ENCODE measurements at places on chromosomes 3 and 15. TPM values are rescaled to one million over a fixed set of nuclear protein-coding genes. Genes with fewer than 3 reads are reported as not detected.

Gene FAM107A
- not detected for total RNA-seq

Gene PPM1M
- total RNA-seq = 14.5 TPM

Gene ZNF660
- 5.3 TPM for total RNA-seq

Gene NR2E3
- not detected for total RNA-seq

Gene CPNE9
- total RNA-seq = not detected

Gene PRSS50
- total RNA-seq = not detected

Gene ZCWPW2
- total RNA-seq = 1.8 TPM

Gene AHSG
- not detected for total RNA-seq

Gene DNAH12
- total RNA-seq = 0.29 TPM

Gene RBP2
- not detected for total RNA-seq

Gene CHSY1
- total RNA-seq = 60.9 TPM

Gene UROC1
- 0.15 TPM for total RNA-seq

GRCh38 chr15:57079446-57079845 lies 161.0 kb downstream of the TCF12 start:
- DNase-seq = no peak

DNA sequence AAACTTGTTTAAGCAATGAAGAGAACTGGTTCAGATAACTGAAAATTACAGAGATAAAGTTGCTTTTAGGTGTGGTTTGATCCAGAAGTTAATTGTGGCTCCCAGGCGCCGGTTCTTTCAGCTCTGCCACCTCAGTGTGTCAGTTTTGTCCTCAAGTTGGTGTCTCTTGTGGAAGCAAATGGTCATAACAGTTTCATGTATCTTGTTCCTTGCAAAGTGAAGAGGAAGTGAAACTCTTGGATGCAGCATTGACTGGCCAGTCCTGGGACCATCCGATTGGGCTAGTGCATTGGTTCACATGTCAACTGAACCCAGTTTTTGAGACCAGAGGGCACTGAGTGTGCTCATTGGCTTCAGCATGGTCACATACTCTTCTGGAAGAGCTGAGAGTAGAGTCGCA lies 181.4 kb upstream of the GRM7 start:
- no peak for DNase-seq

DNA sequence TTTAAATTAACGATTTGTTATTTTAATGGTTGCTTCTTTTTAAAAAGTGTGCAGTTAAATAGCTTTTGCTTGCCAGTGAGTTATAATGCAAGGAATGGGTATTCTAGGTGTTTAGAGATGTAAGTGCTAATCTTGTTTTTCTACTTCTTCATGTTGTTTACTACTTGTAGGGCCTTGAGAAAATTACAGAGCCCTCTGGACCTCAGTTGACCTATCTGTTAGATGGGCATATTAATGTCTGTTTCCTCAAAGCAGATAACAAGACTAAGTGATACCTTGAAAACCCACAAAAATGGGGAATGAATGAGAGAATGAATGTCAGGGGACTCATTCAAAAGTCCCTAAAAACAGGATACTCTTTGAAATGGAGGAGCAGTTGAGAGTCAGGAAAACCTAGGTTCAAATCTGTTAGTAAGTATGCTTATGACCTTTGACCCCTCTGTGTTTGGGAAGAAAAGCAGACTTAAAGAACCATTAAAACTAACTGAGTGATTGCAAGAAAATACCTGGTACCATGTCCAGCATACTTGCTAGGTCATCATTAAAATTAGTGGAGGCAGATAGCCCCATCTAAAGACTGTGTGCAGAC lies 419.5 kb downstream of the EDEM1 start:
- no peak for DNase-seq

DNA sequence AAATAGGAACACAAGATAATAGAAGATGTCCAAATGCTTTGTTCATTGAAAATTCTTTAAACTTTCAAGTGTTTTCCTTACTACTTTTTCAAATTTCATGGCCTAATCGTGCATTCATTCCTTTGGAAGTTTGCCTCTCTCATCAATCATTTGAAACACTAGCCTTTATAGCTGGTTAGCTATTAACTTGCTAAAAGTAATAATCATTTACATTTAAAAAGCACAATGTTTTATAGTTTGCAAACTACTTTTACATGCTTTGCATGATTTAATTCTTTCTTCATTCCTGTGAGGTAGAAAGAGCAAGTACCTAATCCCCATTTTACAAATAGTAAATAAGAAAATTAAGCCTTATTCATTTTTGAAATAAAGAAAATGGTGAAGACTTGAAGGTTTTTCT lies 137.4 kb upstream of the SLC7A14 start:
- DNase-seq = no peak

- DNase-seq = no peak
These were observed 60.0 kb upstream of the SYN2 start for GRCh38 chr3:11944052-11944673.

DNA sequence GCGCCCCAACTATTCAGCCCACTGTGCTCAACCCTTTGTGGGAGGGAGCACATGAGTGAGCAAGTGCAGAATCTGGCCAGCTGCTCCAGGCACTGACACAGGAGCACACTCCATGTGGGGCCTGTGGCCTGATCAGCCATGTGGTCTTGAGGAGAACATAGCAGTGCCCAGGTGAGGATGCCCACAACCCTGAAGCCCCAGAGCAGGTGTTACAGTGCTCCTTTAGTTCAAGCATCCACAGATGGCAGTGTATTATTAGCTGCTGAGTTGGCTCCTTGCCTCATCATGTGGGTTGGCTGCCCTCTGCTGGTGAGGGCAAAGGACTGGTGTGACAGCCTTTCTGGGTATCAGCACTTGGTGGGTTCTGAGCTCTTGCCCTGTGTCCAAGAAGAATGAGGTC lies 1588.2 kb downstream of the SI start:
- DNase-seq = no peak

- DNase-seq = no peak
These were observed 12.2 kb downstream of the CPB1 start for GRCh38 chr3:148839805-148840204.

DNA sequence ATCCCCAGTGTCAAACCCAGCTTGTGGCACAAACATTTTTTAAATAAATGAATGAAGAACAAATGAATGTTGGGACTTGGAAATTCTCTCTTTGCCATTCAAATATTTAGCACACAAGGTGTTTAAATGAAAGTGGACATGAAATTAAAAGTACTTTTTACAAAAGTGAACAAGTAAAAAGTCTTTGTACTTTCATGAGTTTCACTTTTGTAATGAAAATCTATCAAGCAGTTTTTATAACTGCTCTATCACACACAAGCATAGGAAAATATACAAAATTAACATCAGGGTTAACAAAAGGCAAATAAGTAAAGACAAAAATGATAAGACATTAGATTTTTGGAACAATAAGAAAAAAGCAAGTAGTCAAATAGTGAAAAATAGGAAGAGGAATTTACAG lies 83.9 kb upstream of the ARL6 start:
- no peak for DNase-seq

DNA sequence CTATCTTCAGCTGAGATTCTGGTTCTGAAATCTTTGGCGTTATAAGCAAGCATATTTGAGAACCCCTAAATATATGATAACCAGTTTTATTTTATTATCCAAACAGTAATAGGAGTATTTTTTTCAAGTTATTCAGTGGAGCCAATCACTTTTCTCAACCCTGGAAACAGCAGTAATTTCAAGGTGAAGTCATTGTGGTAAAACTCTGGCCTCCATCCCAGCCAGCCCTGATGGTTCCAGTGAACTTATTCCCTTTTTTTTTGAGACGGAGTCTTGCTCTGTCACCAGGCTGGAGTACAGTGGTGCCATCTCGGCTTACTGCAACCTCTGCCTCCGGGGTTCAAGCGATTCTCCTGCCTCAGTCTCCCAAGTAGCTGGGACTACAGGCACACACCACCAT lies 545.4 kb upstream of the IL12A start:
- no peak for DNase-seq

- DNase-seq = no peak
These were observed 4.4 kb downstream of the SCN5A start for GRCh38 chr3:38645076-38645475.

GRCh38 chr3:148930752-148931151 lies 60.6 kb upstream of the GYG1 start:
- DNase-seq = no peak

DNA sequence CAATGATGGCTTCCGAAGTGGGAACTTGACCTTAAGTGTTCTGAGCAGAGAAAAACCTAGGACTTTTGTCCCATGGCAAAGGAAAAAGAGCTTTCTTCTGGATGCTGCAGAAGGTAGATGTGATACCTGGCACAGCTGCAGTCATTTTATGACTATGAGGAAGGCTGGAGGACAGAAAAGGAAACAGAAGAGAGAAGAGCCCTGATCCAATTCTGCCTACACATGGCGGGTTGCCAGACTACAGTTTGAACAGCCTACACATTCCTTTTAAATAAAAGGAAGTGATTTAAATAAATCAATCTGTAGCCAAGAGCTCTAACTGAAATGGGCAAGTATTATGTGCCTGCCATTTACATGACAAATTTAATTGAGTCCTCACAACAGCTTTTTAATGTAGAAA lies 43.6 kb upstream of the CHRNB4 start:
- DNase-seq = no peak

DNA sequence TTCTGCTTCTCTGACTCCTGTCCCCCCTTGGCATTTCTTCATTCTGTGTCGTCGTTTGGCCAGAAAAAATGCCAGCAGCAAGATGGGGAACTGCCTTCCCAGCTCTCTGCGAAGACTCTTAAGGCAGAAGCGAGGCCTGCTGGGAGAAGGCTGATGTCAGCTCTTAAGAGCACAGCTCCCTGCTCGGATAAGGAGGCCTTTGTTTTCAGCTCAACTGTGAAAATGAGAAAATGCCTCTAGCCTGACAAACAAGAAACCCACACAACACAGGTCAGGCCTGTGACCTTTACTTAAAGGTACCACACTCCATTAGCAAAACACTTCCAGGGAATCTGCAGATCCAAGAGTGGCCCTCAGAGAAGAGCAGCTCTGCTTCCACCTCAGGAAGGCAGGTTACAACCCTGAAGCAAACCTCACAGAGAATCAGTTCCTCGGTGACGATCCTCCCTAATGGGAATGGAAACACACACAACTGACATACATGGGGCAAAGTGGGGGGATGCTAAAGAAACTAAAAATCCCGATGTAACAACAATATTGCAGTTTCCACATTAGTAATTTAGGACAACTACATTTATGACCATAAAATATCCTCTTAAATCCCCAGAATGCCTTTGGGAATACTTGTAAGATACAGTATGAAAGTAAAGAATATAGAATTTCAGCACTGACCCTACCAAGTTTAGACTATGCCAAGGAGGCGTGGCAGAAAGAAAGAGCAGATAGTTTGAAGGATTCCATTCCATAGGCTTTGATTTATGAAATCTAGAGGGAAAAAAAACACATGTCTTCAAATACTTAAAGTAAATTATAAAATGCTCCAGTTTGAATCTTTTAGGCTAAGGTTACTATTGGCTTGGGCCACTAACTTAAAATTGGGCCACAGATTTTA lies 52.1 kb downstream of the VGLL4 start:
- DNase-seq = no peak

GRCh38 chr3:159632851-159633250 lies 355.8 kb upstream of the IL12A start:
- DNase-seq = no peak

DNA sequence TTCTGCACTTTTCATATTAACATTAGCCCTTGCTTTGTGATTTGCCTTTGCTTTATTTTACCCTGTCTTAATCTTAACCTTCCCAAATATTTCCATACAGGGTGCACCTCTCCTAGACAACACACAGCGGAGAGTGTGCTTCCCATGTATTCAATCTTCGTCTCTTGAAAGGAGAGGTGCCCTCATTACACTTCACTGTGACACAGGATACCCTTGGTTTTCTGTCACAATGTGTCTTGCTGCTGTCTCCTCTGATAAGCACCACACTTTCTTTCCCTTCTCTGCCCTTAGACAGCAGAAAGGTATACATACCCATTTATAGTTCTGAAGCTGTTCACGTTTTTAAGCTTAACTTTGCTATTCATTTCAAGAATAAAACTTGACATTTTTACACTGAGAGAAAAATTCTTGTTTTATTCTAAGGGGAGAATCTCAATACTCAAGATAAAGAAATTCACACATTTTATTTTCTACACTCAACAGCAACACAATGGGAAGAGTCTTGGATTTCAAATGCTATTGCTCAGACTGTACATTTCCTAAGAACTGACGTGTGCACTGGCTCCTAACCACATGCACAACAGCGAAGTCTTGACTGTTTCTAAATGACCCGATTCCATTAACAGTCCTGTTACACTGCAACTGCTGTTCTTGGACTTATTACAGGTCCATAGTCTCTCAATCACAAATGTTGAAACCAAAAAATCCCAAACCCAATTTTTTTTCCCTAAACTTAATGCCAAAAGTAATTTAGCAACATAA lies 21.1 kb downstream of the ZXDC start:
- no peak for DNase-seq

GRCh38 chr3:137081711-137082110 lies 123.9 kb downstream of the IL20RB start:
- no peak for DNase-seq

DNA sequence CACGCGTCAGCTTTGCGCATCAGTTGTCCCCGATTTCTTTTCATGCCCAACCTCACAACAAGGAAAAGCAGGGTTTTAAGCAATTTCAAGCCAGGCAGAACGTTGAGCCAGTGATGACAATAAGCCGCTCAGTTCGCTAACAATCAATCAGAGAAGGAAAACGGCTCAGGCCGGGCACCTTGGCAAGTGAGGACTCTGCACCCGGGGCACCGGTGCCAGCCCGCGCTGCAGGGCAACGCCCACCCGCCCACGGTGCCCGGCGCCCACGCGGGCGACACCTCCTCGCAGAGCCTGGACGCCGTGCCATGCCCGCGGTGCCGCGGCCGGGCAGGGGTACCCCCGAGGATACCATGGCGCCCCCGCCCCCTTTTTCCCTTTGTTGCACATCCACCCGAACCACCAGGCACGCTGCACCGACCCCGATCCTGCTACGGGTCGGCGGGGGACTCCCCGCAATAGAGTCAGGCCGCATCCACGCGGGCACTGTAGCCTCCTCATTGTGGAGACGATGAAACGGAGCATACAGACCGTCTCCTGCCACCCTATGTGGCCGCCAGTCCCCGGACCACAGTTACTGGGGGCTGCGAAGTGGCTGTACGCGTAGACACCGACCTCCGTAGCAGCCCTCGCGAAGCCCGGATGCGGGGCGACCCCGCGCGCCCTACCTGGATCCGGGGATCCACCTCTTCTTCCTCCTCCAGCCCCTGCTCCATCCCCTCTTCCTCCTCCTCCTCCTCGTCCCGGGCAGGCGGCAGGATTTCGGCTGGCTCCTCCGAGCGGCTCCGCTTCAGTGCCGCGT lies 581 bp downstream of the SH3BP5 start:
- no peak for DNase-seq

Data from chondrocyte (in vitro differentiated cells).